ENCODE measurements at places on chromosomes 5 and 9.

DNA sequence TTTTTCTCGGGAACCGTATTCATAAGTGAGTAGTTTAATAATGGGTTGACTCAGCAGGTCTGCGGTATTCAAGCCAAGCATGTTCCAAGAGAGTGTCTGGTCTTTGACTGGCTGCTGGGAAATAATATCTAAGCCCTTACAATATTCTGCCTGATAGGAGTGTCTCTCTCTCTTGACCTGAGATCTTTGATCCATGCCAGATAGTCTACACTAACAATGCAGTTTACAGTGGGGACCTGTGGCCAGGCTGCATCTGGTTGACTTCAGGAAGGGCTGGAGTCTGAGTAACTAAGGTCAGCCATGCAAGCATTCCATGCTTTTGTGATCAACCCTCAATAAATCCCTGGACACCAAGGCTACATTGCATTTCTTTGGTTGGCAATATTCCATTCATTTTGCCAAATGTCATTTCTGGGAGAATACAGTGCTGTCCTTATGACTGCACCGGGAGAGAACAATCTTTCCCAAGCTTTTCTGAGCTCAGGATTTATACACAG is 195.5 kb downstream of the SEMA5A start:
- no peak for DNase-seq

DNA sequence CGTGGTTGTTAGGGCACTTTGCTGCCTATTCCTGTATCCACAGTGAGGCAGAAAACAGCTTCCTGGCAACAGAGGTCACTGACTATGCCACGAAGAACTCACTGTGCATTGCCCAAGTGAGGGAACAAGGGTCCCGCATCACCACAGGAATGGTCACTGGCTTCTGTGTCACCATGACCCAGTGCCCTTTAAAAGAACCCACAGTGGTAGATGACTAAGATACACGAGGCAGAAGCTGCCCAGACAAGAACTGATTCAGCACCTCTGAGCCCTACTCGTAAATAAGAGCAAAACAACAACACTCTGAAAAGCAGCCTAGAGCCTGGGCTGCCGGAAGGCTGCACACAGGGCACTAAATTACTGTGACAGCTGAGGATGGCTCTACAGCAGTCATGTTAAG is 236.6 kb upstream of the RASEF start:
- no peak for DNase-seq

DNA sequence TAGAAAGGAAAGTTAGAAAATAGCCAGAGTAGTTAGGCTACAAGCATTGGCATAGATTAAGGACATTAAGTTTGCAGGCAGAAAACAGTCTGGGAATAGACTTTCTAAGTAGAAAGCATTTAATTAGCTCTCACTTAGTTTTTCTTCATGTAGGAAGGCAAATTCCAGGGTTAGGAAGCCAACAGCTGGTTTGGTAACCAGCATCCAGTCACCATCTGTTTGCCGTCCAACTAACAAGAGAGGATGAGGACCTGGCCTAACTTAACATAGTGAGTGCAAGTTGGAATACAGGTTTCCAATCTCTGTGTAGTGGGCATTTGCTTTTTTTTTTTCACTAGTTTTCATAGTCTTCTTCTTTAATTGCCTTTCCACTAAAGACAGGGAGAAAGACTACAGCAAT is 121.7 kb upstream of the NR3C1 start:
- no peak for DNase-seq

DNA sequence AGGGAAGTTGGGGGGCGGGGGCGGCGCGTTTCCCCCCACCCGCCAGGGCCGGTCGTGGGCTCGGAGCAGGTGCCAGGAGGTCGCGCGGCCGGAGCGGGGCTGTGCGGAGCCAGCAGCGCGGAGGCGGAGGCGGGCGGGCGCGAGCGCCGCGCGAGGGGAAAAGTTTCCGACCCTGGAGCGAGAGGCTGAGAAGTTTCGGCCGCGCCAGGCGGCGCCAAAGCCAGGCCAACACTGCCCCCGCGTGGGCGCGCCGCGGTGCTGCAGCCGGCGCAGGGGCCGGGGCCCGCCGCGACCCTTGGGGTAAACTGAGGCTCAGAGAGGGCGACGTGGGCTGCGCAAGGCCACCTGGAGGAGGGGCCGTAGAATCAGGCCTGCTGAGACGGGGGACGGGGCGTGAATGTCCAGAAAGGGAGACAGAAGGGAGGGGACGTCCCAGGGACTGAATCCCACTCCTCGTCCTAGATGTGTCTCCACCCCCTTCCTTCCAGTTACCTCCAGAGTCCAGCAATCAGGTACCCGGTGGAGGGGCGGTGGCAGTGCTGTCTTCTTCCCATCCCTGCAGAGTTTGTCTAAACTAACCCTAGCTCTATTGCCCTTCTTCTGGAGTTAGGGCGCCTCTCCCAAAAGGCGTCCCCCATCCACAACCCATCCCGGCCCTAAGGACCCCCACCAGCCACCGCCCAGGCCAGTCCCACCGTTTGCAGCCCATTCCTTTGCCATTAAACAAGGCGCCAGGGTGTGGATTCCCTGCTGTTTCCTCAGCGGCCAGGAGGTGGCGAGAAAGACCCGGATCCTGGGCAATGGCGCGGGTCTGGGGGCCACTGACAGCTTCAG is 10.2 kb downstream of the C9orf50 start:
- peak; percentile 75 for DNase-seq

DNA sequence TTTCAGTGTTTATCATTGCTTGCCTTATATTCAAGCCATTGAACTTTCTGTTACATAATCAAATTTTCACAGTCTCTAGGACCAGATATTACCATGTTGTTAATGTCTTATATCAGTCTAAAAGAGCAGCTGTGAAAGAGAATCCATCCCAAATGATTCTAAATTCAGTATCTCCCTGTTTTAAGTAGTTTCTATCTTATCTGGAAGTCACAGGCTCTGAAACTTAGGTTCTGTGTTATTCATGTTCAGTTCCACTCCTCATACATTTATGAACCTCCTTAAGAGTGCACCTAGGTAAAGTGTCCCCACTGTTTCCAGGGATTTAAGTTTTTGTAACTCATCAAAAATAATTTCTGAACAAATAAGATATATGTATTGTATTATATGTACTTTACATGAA is 9.7 kb downstream of the LYRM7 start:
- DNase-seq = no peak

GRCh38 chr5:133122711-133123110 is 70.9 kb downstream of the HSPA4 start:
- DNase-seq = no peak

- DNase-seq = no peak
These were observed 300.8 kb upstream of the MSX2 start for GRCh38 chr5:174423558-174423957.

DNA sequence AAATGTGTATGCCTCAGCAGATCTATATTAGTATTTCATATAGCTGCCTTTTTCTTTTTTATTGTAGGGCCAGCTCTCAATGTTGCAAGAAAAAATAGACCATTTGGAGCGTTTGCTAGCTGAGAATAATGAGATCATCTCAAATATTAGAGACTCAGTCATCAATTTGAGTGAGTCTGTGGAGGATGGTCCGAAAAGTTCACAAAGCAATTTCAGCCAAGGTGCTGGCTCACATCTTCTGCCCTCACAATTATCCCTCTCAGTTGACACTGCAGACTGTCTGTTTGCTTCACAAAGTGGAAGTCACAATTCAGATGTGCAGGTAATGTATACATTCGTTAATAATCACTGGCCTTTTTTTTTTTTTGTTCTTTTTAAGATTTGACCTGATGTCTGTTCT is 23.7 kb downstream of the MAN2A1 start:
- no peak for DNase-seq

- DNase-seq = no peak
These were observed 414.2 kb upstream of the WWC1 start for GRCh38 chr5:167877114-167877722.

- no peak for DNase-seq
These were observed 96.2 kb downstream of the HSPA4 start for GRCh38 chr5:133147815-133148567.

DNA sequence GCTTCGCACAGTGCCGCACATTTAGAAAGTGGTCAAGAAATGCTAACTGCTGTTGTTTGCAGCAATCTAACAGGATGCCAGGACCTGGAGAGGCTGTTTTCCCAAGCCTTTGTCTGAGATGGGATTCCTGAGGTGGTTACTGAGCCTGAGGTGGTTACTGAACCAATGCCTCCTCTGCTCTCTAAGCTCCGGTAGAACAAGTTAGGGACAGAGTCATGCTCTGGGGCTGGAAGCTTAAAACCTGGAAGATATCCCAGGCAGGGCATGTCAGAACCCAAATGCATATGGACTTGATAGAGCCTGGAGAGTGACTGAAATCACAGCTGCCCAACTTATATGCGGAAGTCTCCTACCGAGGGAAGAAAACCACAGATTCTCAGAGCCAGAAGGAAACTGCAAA is 46.5 kb upstream of the FAT2 start:
- no peak for DNase-seq

GRCh38 chr9:21684831-21685362 is 117.5 kb upstream of the MTAP start:
- no peak for DNase-seq

GRCh38 chr5:175895686-175896102 is 24.3 kb downstream of the CPLX2 start:
- peak; percentile 8 for DNase-seq

DNA sequence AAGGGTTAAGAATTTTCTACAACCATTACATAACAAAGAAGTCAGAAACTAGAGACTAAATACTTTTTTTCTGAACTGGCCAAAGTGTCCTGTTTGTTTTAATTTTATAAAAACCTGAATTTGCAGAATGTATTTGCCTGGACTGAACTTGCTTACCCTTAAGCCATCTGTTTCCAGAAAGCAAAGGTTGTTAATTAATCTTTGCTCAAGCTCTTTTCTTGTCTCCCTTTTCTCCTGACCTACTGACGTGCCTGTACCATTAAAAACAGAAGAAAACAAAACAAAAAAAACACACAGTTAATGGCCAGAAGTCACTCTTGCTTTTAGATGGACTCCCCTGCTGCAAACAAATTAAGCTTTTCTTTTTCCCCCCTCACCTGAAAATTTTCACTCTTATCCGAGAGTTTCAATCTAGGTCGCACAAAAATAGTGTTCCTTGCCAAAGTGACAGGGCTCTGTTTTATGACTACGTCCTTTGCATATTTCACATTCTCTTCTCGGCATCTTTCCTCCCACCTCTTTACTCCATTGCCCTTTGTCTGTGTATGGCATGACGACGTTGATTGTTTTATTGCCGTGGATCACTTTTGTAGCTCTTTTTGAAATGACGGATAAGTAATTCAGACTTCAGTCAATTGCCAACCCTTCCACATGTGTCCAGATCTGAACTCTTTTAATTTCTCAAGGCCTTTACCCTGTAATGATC is 333.8 kb upstream of the GRIN3A start:
- DNase-seq = no peak

GRCh38 chr5:178439493-178440180 is 150.6 kb downstream of the COL23A1 start:
- DNase-seq = peak; percentile 29

GRCh38 chr5:133892306-133892705 is 76.1 kb downstream of the C5orf15 start:
- DNase-seq = no peak

- no peak for DNase-seq
These were observed 170.7 kb downstream of the PDE4D start for GRCh38 chr5:59722874-59723273.

GRCh38 chr9:131685753-131686706 is 53.8 kb downstream of the RAPGEF1 start:
- no peak for DNase-seq

DNA sequence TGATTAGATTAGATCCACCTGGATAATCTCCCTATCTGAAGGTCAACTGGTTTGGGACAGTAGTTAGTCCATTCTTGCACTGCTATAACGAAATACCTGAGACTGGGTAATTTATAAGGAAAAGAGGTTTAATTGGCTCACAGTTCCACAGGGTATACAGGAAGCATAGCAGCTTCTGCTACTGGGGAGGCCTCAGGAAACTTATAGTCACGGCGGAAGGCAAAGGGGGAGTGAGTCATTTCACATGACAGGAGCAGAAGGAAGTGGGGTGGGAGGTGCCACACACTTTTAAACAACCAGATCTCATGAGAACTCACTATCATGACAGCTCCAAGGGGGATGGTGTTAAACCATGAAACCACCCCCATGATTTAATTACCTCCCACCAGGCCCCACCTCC is 9.9 kb downstream of the C9orf40 start:
- DNase-seq = no peak

- DNase-seq = no peak
These were observed 665.0 kb upstream of the RGMB start for GRCh38 chr5:98108497-98108896.

GRCh38 chr9:130768265-130768664 is 66.8 kb upstream of the ABL1 start:
- no peak for DNase-seq

GRCh38 chr9:22307013-22307711 is 139.5 kb upstream of the DMRTA1 start:
- DNase-seq = peak; percentile 2

DNA sequence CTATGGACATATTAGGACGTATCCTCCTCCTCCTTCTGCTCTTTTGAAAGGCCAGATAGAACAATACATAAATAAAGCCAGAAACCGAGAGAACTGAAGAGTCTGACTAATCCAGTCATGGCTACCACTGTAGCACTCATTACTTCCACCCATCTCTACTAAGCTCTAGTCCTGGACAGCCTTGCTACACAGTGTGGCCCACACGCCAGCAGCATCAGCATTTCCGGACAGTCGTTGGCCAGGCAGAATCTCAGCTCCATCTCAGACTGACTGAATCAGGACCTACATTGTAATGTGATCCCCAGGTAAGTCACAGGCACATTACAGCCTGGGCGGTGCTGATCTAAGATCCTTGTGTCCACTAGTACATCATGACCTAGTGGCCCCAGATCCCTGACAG is 182.9 kb downstream of the DRD1 start:
- DNase-seq = no peak

DNA sequence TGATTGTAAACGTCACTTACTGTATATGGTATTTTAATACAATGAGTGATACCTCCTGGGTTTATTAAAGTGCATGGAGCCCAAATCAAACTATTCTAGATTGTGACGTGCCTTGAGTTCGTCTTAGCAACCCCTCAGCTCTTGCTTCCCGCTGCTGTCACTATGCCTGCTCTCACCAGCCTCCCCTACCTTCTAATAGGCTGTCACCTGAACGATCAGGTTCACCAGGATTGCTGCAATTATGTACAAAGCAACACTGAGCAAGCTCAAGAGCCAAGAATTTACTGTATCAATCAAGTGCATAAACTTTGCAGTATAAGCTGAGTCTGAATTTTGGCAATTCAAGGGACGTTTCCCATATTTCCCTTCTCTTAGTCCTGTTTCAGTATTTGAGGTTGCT is 3.0 kb downstream of the LECT2 start:
- DNase-seq = no peak

- no peak for DNase-seq
These were observed 153.7 kb downstream of the FGF1 start for GRCh38 chr5:142531977-142532780.
